ENCODE measurements at places on chromosomes 2 and 18. TPM values are rescaled to one million over a fixed set of nuclear protein-coding genes. Genes with fewer than 3 reads are reported as not detected.

The LINC00305 gene
- not detected for total RNA-seq

- DNase-seq, result no peak
These were observed 741.4 kb upstream of the LRRTM4 start for GRCh38 chr2:78263571-78263970.

The CYP27A1 gene
- total RNA-seq, result 12.5 TPM

GRCh38 chr2:160405077-160405867 is 88.3 kb downstream of the RBMS1 start:
- DNase-seq, result no peak

- DNase-seq, result no peak
These were observed 123.0 kb upstream of the FANCL start for GRCh38 chr2:58364098-58364497.

- DNase-seq, result peak; percentile 66
These were observed 1.1 kb upstream of the SATB2 start for GRCh38 chr2:199458806-199459285.

DNA sequence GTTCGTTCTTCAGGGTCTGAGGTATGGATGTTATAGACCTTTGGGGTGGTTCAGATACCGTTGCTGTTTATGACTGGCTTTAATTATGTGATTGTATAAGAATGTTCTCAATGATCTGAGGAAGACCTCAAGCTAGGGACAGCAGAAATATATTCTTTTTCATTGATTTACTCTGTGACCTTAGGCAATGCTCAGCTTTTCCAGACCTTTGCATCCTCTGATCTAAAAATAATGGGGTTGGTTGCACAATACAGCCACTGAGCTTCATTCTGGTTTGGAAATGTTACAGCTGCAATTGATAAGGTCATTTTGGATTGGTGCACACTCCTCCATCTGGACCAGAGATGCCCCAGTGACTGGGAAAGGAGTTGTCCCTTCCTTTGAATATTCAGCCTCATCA is 17.2 kb upstream of the CABYR start:
- DNase-seq, result no peak

GRCh38 chr2:11938196-11938595 is 191.8 kb downstream of the LPIN1 start:
- DNase-seq, result peak; percentile 92

The CEP76 gene
- 3.4 TPM for total RNA-seq

- no peak for DNase-seq
These were observed 71.9 kb upstream of the KLHL29 start for GRCh38 chr2:23312996-23313606.

GRCh38 chr2:150919901-150920300 is 341.8 kb downstream of the RBM43 start:
- no peak for DNase-seq

DNA sequence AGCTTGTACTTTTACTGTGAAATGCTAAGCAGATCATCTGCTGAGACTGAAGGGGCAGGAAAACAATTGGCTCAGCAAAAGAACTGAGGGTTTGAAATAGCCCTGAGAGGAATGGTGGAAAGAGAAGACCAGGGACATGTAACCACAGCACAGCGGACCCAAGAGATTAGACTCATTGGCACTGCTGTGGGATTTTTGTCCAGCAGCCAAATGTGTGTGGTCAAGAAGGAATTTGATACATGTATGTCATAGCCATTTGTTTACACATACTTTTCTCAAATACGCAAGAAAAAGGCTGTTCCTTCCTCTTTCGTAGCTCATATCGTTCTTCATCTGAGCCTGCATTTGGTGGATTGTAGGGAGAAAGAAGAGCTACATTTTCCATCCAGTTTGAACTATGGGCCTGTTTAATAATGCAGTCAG is 73.8 kb downstream of the TRABD2A start:
- DNase-seq, result no peak

DNA sequence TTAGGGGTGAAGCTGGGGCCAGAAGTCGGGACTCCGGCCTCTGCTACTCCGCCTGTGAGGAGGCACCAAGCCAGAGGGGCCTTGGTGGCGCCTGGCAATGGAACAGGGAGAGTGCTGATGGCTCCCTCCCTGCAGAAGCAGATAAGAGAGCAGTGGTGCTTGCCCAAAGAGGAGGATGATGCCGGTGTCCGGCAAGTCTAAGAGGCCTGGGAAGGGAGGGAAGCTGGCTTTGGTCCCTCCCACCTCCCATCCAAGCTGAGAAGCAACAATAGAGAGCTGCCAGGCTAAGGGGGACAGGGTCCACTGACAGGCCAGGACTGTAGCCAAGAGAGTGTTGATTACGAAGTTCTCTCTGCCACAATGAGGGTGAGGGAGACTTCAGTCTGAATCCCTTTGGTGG is 479.5 kb downstream of the TNS1 start:
- peak; percentile 75 for DNase-seq

GRCh38 chr2:39679805-39680204 is 14.1 kb downstream of the TMEM178A start:
- no peak for DNase-seq

The G6PC2 gene
- total RNA-seq, result not detected

GRCh38 chr2:239724851-239725550 is 300.1 kb downstream of the NDUFA10 start:
- peak; percentile 15 for DNase-seq

GRCh38 chr2:2877427-2877826 is 500.2 kb downstream of the EIPR1 start:
- no peak for DNase-seq

GRCh38 chr2:184633726-184634125 is 35.4 kb downstream of the ZNF804A start:
- DNase-seq, result no peak

GRCh38 chr2:231715988-231716616 is 7.8 kb downstream of the PTMA start:
- no peak for DNase-seq

- DNase-seq, result no peak
These were observed 1642.6 kb upstream of the CELF4 start for GRCh38 chr18:39208190-39208589.

DNA sequence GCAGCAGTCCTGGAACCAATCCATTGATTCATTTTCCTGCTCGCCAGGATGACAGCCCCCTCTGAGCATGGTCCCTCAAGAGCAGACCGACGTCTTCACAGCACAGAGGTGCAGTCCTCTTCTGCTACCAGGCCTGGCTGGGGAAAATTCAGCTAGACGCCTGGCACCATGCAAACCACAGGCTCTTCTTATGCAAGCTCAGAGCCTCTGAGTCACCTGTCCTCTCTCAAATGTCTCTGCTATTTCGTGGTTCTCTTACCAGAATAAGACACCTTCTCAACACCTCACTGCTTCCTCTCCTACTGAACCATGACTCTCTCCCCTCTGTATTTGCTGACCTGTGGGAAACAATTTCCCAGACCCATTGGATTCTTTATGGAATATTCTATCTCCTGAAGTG is 79.8 kb upstream of the CYRIA start:
- DNase-seq, result no peak

The UGT1A7 gene
- not detected for total RNA-seq

The ZAP70 gene
- 1.6 TPM for total RNA-seq

GRCh38 chr2:159094173-159094737 is 125.8 kb downstream of the TANC1 start:
- no peak for DNase-seq
